ENCODE measurements at places on chromosomes 13 and 19. TPM values are rescaled to one million over a fixed set of nuclear protein-coding genes. Genes with fewer than 3 reads are reported as not detected.

Gene C1QTNF9
- total RNA-seq, result 0.42 TPM

DNA sequence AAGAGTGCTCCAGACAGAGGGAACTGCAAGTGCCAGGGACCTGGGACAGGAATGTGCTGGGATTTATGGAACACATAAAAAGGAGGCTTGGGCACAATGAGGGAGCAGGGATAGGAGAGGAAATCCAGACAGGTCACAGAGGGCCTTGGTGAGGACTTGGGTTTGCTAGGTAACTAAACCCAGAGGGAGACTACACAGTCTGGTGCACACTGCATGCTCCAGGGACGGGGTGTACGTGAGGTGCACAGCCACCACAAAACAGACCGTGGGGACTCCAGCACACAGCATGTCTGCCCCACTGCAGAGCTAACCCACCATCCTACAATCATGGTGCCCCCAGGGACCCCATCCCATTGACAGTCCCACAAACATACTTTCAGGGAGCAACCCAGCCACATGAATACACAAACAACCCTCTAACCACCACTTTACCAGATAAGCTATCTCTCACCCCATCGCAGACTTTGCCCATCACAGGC, 5.5 kb upstream of the ZFP36 start:
- no peak for DNase-seq

- DNase-seq, result no peak
Observed at GRCh38 chr19:34229721-34230120, 24.6 kb upstream of the GARRE1 start.

DNA sequence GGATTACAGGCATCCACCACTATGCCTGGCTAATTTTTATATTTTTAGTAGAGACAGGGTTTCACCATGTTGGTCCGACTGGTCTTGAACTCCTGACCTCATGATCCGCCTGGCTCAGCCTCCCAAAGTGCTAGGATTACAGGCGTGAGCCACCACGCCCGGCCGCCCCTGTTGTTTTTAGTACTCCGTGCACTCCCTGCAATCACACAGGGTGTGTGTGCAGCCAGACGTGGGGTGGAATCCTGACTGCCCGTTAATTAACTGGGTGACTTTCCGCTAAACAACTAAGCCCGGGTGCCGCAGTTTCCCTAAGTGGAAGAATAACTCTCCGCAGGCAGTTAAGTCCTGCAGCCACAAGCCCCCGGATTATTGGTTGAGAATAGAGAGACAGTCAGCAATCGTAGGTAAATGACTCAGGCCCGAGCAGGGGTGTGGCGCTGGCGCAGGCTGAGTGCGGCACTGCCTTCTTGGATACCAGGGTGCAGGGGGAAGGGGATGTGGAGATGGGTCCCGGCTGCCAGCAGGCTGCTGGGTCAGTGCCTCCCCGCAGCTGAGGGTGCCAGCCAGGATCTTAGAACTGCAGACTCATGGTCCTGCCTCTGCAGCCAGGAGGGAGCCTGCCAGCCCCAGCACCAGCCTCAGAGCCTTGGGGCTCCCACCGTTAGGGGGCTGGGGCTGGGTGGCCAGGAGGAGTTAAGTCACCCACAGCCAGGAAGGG, 6.1 kb upstream of the FXYD3 start:
- no peak for DNase-seq

DNA sequence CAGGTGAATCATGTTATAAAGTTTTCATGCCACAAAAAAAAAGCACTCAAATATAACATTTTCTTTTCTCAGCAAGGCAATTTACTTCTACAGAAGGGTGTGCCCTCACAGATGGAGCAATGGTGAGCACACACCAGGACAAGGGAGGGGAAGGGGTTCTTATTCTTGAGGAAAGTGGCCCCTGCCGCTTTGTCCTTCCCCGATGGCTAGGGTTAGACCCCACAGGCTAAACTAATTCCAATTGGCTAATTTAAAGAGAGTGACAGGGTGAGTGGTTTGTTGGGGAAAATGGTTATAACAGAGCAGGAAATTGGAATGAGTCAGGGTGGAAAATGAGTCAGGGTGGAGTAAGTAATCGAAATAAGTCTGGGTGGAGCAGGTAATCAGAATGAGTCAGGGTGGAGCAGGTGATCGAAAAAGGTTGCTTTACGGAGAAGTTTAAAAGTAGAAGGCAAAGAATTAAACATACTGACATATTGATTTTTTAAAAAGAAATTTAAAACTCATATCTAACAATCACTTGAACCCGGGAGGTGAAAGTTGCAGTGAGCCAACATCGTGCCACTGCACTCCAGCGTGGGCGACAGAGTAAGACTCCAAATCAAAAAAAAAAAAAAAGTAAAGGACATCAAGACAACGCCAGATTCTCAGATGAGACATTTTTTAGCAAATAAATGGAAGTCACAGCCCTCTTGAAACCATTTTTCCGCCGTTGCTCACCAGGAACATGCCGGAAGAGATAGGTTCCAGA, 813 bp downstream of the ZNF562 start:
- DNase-seq, result no peak

Data from aorta (tissue), 5 donors.